ENCODE measurements at places on chromosomes 7 and 10.

DNA sequence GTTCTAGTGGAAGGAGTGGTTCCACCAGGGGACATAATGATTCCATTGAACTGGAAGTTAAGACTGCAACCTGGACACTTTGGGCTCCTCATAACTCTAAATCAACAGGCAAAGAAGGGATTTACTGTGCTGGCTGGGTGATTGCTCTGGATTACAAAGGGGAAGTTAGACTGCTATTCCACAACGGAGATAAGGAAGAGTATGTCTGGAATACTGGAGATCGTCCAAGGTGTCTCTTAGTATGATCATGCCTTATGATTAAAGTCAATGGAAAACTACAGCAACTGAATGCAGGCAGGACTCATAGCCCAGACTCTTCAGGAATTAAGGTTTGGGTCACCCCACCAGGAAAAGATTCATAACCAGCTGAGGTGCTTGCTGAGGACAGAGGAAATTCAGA lies 310.6 kb upstream of the MGMT start:
- no peak for DNase-seq

DNA sequence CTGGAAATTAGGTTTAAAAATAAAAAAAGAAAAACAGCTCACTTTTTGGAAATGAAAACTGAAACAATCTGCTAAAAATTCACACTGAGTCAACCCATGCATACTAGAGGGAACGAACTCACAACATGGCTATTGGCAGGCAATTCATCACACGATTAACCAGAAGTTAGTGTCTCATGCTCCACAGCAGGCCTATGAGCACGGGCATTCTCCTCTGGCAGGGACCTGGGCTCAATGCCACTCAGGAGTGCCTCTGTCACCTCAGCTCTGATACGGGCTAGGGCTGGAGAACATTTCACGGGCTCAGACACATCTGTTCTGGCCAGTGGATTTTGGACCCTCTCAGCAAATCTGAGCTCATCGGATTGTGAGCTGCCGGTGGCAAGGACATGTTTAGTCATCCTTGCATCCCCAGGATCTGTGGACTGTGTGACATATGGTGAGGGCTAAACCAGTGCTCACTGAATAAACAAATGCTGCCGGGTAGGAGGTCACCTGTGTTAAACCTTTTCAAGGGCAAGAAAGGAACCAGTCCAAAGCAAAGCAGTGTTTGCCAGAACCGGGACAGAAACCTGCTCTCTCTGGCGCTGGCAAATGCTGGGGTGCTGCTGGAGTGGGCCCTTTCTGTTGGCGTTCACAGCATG lies 40.1 kb downstream of the POLR3A start:
- DNase-seq, result no peak

GRCh38 chr10:89283936-89284475 lies 17.8 kb upstream of the IFIT2 start:
- DNase-seq, result no peak

GRCh38 chr7:139358541-139359365 lies 941 bp upstream of the LUC7L2 start:
- no peak for DNase-seq

DNA sequence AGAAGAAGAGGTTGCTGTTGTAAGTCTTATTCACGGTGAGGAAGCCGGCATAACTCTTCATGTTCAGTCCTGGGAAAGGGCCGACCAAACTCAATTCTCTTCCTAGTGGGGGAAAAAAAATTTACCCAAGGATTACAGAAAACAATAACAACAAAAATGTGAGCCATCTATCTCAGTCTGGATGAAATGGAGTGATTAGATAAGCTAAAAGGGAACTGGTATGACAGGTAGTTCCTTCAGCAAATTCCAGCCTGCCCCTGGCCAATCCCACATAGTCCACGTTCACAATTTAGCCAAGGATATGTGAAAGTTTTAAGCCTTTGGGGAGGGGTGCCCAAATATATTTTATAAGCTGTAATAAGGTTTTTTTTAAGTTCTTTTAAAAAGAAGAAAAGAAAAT lies 33.6 kb downstream of the CPVL start:
- DNase-seq, result no peak

- DNase-seq, result no peak
Measured at GRCh38 chr10:33571616-33572015, 237.1 kb upstream of the NRP1 start.

GRCh38 chr7:7251742-7252141 lies 69.4 kb downstream of the C1GALT1 start:
- no peak for DNase-seq

GRCh38 chr10:24561453-24561852 lies 162.2 kb downstream of the ARHGAP21 start:
- DNase-seq, result no peak

- no peak for DNase-seq
Measured at GRCh38 chr10:76126607-76127527, 695.4 kb downstream of the LRMDA start.

- no peak for DNase-seq
Measured at GRCh38 chr10:78664929-78665553, 403.7 kb upstream of the ZMIZ1 start.
